Ammon's horn (tissue), 1 donor: ENCODE measurements at places on chromosomes 3 and 15.

GRCh38 chr15:68497206-68497910, 65.4 kb upstream of the ITGA11 start:
- DNase-seq, result no peak

DNA sequence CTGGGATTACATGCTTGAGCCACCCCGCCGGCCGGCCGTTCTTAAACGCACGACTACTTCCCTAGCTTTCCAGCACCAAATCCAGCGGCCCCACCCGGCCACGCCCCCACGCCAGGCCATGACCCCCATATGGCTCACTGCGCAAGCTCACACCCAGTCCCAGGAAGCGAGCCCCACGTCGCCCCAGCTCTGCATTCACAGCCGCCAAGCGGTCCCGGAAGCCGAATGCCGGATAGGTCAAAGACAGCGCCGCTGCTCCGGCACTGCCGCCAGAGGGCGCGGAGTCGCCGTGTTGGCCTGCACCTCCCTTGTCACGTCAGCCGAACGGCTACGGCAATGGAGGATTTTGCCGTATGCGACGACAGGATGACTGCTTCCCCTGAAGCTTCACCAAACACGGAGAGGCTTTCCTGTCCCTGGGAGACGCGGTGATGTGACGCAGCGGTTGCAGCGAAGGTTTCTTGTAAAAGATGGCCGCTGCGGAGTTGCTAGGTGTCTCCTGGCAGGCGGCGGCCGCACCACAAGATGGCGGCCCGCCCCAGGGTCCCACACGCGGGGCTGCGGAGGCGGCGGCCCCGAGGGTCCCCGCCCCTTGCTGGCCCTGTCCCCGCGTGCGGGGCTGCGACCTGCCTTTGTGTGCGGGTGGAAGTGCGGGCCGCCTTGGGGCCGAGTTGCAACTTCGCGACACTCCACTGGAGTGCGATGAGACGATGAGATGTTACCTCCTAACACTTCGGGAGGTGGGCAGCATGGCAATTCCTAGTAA, 30.2 kb upstream of the RPN1 start:
- DNase-seq, result peak; percentile 99

DNA sequence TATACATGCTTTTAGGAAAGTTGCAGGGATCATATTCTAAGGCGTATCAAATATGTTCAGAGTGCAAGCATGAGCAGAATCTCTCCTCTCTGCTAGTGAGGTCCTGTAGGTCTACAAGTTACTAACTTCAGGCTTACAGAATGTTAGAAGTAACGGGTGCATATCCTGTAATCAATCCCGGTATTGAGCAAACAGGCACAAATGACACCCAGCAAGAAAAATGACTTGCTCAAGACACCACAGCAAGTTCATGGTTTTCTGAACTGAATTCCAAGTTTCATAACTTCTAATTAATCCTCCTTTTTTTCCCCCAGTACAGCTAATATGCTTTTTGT, 353.9 kb upstream of the TPRG1 start:
- DNase-seq, result no peak

GRCh38 chr15:48781017-48781416, 29.9 kb downstream of the CEP152 start:
- no peak for DNase-seq

GRCh38 chr3:34782871-34783270, 856.5 kb upstream of the ARPP21 start:
- no peak for DNase-seq

DNA sequence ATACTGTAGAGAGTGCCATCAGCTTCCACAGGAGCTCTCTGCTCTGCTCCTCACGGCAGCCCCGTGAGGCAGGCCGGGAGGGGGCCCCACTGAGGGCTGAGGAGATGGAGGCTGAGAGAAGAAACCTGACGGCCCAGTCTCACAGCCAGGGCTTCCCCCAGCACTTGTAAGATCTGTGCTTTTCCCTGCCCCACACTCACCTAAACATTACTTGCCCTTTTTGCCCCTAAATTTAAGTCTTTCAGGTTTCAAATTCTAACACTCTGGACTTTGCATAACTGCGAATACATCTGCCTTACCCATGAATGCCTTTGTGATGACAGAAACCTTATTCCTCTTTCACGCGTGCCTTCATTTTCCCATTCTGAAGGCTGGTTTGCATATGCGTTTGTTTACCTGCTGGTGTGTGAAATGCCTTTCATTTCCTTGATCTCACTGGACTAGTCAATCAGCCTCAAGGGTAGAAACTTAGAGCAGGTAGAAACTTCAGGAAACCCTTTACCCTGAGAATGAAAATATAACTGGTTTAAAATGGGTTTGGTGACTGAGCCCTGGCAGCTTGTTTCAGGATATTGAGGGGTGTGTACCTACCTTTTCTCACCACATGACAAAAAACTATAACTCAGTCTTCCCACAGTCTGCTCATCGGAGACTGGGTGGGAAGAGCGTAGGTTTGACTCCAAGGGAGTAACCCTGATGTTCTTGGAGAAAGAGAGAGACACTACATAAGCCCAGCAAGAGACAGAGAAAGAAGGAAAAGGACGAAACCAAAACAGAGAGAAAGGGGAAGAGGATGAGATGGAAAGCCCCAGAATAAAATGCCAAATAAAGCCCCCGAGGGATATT, 20.1 kb downstream of the SLC12A8 start:
- DNase-seq, result no peak

- DNase-seq, result no peak
Observed at GRCh38 chr3:126158912-126159454, 21.4 kb downstream of the ALDH1L1 start.

DNA sequence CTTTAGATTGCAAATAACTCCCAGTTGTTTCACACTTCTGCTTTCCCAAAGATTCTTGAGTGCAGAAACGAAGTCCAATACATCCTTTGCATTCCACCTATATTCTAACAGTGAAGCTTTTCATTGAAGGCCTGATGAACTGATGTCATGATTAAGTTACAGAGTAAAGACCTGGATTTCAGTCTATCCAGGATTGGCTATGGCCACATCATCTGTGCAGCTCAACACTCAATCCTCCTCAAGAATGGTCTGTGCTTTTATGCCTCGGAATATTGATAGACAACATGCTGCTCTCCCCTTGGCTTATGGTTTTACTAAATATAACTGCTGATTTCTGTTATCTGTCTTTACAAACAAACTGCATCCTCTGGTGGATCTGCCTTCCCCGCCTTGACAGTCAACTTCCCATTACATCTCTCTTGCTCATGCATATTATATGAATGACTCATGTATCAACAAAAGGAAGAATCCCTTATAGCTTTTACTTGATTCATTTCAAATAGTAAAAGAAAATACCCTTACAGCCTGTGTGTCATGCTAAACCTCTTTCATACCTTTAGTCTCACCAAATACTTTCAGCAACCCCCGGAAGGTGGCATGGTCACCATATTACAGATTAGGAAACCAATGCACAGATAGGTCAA, 59.5 kb downstream of the SCN11A start:
- DNase-seq, result no peak

DNA sequence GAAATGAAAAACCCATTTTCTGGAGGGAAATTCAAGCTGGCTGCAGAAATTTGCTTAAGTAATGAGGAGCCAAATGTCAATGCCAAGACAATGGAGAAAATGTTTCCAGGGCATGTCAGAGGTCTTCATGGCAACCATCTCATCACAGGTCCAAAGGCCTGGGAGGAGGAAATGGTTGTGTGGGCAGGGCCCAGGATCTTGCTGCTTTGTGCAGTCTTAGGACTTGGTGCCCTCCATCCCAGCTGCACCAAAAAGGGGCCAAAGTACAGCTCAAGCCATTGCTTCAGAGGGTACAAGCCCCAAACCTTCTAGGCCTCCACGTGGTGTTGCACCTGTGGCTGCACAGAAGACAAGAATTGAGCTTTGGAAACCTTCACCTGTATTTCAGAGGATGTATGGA, 59.3 kb downstream of the POMGNT2 start:
- no peak for DNase-seq

DNA sequence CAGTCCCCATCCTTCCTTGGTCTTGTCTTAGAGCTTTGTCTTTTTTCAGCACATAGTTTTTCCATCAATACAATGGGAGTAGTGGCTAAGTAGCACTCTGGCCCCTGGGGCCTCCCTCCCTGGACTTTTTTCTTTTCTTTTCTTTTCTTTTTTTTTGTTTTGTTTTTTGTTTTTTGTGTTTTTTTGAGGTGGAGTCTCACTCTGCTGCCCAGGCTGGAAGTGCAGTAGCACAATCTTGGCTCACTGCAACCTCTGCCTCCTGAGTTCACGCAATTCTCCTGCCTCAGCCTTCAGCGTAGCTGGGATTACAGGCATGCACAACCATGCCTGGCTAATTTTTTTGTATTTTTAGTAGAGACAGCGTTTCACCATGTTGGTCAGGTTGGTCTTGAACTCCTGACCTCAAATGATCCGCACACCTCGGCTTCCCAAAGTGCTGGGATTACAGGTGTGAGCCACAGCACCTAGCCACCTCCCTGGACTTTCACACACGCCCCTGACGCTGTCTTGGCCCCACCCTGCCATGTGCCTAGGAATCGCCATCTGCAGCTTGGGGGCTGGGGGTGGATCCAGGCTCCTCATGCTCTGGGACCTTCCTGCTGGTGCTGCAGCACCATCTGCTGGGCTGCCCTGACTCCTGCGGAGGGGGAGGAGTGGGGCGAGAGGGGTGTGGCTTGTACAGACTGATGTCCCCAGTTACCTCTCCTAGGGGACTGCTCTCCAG, 2.8 kb downstream of the C15orf39 start:
- DNase-seq, result peak; percentile 95

- DNase-seq, result no peak
Observed at GRCh38 chr3:156307704-156308103, 187.3 kb downstream of the KCNAB1 start.

DNA sequence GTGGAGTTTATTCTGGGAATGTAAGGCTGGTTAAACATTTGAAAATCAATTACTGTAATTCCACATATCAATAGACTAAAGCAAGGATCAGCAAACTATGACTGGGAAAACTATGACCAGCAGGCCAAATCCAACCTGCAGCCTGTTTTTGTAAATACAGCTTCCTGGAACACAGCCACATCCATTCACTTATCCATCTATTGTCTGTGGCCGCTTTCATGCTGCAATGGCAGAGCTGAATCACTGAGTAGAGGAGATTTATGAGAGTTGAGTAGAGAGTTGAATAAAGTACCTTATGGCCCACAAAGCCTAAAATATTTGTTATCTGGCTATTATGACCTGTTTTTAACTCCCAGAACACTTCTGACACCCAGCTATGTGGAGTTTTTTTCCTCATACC, 12.2 kb downstream of the MYLK start:
- no peak for DNase-seq

- DNase-seq, result no peak
Observed at GRCh38 chr3:122745369-122746021, 48.1 kb downstream of the HSPBAP1 start.

DNA sequence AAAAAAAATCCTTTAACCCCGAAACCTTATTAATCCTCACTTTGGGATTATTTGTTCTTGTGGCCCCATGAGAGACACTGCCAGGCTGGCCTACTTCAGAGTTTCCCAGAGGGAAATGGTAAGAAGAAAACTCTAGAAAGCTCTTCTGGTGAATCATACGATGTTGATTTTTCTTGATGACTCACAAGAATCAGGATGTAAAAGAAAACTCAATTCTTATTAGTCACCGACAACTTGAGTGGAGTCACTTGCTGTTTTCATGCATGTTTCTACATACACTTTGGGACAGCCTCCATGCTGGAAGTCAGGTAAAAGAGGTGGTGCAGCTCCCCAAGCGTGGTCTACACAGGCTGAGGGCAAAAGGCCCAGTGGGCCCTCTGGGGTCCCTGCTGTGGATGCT, 42.8 kb downstream of the MYO5C start:
- no peak for DNase-seq

GRCh38 chr3:59570806-59571205, 521.0 kb upstream of the CFAP20DC start:
- no peak for DNase-seq

DNA sequence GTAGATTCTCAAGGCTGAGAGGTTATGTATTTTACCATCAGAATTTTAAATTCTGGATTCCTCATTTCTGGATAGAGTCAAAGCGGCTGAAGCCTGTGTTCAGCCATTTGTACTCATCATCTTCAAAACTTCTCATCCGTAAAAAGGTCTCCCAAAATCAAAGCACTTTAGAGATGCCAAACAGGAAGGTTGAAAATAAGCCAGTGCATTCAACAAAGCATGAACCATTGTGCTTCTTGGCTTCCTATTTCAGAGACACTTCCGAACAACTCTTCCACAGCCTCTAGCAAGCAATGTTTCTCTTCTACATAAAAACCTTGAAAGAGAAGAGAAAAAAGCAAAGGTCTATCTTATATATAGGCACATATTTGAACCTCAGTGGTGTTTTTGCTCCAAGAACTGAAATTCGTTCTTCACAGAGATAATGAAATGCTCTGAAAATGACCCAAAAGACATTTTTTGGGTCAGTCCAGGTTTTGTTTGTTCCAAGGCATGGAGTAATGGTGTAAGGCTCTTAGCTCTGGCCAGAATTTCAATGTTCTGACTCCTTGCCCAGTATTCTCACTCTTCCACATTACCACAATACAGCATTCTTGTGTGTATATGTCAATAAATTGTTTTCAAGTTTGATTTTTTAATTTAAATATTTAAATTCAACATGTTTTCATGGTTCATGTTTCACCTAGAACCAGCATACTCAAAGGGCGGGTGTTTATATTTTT, 163.1 kb downstream of the STAC start:
- DNase-seq, result no peak

DNA sequence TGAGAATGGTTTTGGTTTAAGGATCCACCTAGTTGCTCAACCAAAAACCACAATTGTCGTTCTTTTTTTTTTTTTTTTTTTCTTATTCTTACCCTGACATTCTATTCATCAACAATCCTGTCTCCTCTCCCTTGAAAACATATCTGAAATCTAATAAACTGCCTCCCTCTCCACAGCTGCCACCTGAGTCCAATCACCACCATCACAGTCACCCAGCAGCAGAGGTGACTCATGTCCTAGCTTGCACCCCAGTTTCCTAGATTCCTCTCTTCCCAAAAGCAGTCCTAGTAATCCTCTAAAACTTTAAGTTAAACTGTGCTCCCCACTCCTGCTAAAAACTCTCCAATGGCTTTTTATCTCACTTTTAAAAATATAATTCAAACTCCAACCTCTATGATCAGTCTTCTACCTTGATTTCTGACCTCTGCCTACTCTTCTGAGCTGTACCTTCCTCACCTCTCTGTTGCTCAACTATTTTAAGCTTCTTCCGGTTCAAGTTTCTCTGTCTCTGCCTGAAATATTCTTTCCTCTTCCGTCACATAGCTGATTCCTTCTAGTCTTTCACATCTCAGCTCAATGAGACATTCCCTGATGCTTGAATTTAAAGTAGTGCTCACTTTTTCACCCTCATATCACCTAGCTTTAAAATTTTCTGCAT, 33.7 kb upstream of the RBMS3 start:
- DNase-seq, result no peak

- DNase-seq, result no peak
Observed at GRCh38 chr15:87645723-87646122, 610.8 kb downstream of the NTRK3 start.

DNA sequence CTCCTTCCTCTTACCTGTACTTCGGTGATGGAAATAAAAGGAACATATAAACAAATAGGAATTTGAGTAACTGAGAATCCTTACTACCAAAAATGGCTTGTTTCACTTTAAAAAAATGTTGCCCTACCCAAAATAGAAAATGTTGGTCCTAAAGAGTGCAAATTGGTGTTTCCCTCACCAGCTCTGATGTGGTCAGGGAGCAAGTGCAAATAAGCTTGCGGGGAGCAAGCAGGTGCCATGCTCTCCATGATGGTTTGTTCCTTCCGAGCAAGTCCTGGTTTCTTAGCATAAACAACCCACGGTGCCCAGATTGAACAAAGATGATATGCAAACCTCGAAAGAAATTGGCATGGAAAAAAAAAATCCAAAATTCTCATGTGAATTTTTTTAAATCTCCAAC, 68.8 kb downstream of the PGPEP1L start:
- DNase-seq, result no peak
